ENCODE measurements at places on chromosomes 7 and 10.

- no peak for DNase-seq
Observed at GRCh38 chr7:14954035-14954434, 51.5 kb upstream of the DGKB start.

GRCh38 chr10:102147561-102147960, 4.6 kb upstream of the NOLC1 start:
- no peak for DNase-seq

- no peak for DNase-seq
Observed at GRCh38 chr7:137609500-137609899, 237.3 kb downstream of the DGKI start.

GRCh38 chr10:115942101-115942500, 330.9 kb downstream of the GFRA1 start:
- no peak for DNase-seq

DNA sequence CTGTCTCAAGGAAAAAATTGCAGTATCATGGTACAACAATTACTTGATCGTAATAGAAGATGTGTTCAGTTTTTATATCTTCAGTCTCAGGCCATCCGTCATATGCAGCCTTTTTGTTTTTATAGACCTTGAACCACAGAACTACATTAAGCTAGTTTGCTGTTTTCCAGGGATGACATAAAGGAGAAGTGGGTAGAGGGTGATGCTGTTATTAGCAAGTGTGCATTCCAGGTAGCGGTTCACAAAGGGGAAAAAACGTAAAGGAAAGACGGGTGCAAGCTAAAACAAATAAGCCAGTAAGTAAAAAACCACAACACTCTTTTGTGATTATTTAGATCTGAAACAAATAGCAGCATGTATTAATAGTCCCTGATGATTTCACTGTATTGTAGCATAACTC, 71.7 kb downstream of the BMPR1A start:
- DNase-seq, result no peak

DNA sequence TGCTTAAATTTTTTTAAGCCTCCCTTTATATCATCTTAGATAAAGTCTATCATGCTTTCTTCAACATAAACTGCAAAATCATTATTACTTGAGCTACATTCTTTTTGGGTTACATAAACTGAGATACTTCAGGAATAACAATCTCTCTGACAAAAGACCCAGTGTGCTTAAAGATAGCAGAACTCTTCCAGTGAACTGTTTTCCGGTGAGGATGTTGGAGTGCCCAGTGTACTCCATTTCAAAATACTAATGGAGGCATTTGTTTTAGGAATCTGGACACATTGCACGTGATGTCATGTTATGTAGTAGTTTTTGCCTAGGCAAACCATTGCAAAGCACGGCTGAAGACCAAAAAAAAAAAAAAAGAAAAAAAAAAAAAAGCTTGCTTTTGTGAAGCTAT, 388.2 kb upstream of the CELF2 start:
- no peak for DNase-seq

DNA sequence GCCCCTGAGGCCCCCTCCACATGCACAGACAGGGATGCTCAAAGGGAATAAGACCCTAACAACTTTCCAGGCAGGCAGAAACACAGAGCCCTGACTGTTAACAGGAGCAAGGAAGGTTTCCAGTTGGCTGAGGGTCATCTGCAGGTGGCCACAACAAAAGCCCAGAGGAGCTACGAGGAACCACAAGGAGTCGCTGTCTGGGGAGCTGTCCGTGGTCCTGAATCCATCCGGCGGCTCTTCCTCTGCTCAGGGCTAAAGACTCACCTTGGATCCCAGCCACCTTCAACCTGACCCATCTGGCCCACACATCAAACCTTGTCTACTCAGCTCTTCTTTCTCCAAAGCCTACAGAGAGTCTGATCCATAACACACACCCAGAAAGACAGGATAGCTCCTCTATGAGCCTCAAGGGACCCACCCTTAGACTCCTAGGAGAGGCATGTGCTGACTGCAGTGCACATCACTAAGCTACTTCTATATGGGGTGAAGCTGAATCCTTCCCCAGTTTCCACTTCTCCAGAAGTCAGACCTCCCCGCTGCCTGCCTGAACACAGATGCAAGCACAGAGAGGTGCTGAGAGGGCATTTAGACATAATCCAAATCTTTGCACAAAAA, 104.0 kb downstream of the SLIT1 start:
- DNase-seq, result peak; percentile 82

DNA sequence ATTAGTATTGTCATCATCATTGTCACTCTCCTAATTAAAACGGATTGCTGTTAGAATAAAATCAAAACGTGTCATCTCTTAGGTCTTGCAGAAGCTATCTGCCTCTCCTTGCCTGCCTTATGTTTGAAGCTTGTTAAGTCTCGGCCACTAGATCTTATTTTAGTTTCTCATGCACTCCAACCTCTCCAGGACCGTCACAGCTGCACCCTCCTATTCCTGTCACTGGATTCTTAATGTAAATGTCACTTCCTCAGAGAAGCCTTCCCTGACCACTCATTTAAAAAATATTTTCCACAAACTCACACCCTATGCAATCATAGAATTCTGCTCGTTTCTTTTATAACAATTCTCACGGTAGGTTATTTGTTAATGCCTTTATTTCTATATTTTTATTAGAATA, 103.9 kb upstream of the DKK1 start:
- DNase-seq, result no peak

DNA sequence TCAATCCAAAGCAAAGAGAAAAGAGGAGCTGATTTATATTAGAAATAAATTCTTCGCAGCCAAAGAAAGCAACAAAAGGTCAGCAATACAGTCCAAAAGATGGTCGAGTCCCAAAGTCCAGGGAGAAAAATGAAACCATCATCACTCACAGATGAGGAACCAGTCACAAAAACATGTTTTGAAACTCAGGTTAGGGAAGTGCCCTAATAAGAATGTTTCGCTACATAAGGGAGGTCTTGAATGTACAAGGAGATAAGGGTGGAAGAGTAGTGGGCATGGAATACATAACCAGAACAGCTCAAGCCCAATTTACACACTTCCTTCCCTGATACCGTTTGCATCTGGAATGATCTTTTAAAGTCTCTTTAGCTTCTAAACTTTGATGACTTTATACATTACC, 53.6 kb downstream of the VPS41 start:
- no peak for DNase-seq

DNA sequence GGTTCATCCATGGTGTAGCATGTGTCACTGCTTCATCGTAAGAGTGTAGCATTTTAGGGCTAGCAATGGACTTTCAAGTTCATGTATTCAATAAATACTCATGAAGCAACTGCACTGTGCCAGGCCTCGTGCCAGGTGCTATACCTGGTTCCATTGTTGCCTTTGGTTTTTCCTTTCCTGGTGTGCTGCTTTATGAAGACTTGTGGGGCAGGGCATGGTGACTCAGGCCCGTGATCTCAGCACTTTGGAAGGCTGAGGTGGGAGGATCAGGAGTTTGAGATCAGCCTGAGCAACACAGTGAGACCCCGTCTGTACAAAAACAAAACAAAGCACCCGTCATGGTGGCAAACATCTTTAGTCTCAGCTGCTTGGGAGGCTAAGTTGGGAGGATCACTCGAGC, 2.2 kb upstream of the CPA4 start:
- no peak for DNase-seq

DNA sequence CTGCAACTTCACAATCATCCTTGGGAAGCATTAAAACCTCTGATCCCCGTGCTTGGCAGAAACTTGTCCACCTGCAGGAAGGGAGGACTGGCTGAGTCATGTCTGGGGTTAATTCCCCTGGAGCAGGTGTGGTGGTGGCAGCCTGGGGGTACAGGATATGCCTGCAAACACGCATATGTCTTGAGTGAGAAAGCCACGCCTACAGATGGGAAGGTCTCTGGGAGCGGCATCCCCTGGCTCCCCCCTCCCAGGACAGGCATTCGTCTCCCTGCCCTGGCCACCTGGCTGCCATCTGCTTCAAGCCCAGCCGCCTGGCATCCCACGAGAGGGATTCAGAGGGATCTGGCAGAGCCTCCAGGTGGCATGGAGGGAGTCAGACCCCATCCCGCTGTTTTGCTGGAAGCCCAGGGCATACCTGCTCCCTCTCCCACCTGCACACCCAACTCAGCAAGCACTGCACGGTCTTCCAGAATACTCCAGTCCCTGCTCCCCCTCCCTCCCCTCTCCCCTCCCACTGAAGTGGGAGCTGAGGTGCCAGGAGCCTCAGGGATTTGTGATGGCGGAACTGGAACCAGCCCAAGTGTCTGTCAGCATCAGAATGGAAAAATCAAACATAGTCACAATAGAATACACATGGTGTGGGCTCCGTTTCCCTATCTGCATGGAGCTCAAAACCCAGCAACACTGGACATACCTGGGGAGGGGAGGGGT, 61.0 kb downstream of the CAMK2B start:
- no peak for DNase-seq

- no peak for DNase-seq
Observed at GRCh38 chr7:128357217-128357613, 4.3 kb downstream of the PRRT4 start.

DNA sequence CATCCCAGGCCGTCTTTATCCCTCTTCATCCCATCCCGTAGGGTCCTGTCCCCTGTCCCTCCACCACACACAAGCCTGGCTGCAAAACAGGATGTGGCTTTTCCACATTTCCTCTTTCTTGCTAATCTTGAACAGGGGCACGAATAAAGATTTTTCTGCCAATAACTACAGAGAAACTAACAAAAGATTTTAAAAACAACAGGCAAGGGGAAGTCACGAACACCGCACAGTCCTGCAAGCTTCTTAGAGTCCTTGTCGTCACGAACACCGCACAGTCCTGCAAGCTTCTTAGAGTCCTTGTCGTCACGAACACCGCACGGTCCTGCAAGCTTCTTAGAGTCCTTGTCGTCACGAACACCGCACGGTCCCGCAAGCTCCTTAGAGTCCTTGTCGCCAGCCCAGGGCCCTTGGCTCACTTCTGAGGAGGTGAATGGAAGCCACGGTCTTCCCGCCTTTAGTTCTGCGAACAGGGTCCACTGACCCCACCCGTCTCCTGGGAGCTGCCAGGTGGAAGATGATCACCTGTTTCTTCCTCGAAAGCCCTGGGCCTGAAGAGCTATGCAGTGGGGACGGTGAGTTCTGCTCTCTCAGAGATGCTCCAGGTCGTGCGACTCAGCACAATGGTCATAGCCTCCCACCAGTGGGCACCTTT, 10.3 kb upstream of the INSIG1 start:
- no peak for DNase-seq

GRCh38 chr7:28705350-28705749, 252.8 kb downstream of the TRIL start:
- no peak for DNase-seq

DNA sequence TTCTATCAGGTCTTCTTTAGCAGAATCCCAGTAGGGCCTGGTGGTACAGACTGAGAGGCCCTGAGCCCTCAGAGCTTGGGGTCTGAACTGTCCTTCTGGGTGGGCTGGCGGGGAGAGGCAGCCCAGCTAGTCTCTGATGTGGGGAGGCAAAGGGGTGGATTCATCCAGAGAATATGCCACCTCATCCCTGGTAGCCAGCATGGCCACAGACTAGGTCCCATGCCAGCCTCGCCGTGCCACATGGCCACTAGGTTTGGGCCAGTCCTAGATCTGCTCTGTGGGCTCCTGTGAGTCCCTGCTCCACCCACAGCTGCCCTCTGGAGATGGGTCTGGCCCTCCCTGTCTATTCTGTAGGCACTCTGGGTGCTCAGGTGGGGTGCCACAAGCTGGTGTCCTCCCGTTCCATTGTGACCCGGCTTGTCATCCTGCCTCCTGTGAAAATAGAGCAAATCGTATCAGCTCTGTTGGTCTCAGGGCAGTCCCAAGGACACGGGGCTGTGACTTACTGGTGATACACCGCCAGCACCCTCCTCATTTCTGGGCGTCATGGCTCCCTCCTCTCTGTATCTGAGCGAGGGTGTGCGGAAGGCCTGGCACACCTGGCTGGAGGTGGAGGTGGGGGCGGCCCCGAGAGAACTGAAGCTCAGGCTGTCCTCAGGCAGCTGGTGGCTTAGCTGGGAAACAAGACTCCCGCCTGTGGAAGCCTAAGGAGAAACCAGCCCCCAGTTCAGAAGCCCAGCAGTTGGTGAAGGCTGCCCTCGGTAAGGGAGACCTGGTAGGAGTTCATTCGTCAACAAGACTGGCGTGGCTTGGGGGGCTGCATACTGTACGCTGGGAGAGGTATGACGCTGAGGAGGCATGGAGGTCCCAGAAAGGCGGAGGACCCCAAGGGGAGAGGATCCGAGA, 33.3 kb downstream of the UNC5B start:
- DNase-seq, result no peak

DNA sequence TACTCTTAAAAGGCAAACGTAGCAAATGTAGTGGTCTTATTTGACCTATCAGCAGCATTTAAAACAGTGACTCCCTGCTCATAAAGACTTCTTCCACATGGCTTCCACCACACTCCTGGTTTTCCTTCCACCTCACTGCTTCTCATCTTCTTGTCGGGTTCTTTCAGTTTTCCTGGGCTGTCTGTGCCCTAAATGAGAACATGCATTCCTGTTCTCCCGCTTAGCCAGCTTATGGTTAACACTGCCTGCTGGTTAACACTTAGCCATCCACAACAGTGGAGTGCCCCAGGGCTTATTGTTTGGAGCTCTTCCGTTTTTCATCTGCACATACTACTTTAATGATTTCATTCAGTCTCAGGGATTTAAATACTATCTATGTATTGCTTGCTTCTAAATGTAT, 34.3 kb upstream of the EXOC6 start:
- no peak for DNase-seq

GRCh38 chr7:90599892-90600555, 3.9 kb downstream of the CDK14 start:
- DNase-seq, result no peak

DNA sequence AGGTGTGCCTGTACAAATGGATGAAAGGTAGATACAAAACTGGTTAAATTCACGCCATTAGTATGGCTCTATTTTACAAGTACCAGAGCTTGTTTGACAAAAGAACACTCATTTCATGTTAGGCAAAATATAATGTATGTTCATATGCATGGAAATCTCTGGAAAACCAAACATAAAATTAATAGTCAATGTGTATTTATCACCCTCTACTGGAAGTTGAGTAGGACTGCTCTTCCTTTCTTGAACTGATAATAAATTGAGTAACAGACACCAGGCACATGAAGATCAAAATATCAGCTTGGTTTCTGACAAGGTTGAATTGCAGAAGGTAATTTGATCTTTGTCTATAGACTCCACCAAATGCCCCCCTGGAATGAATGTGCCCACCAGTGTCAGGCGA, 19.8 kb upstream of the AKR1B1 start:
- DNase-seq, result no peak

DNA sequence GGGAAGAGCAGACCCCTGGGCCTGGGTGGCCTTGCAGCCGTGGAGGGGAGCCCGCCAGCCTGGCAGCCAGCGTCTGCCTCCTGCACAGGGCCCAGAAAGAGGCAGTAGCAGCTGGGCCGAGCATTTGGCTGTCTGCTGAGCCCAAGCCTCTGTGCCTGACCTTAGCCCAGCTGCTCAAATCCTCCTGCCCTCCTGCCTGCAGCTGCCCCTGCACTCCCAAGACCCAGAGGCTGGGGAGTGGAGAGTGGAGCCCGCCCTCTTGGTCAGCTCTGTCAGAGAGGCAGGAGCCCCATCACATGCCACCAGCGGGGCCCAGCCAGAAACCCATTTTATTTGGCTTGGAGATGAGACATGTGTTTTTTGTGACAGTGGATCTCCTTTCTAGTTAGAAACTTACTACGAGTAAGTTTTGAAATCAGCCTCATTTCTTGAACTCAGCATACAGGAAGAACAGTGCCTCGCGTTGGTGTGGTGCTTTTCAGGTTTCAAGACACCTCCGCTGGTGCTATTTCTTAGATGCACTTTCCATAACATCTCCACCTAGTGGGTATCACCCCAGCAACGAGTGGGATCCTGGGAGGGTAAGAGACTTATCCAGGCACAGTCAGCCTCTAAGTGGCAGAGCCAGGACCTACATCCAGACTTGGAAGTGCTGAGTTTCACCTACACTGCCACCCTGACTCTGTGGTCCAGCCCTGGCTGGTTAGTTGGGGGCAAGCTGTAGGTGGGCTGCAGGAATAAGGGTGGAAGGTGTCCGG, 477.1 kb downstream of the RPS24 start:
- DNase-seq, result no peak

Measured in neural crest cell (in vitro differentiated cells).